ENCODE measurements at places on chromosomes 2 and 18. TPM values are rescaled to one million over a fixed set of nuclear protein-coding genes. Genes with fewer than 3 reads are reported as not detected.

The COPS9 gene
- 63.6 TPM for total RNA-seq

The CNNM3 gene
- 22.3 TPM for total RNA-seq

The FAP gene
- total RNA-seq: 16.7 TPM

The MRO gene
- 10.8 TPM for total RNA-seq

GRCh38 chr18:9092665-9093064 lies 9.8 kb upstream of the NDUFV2 start:
- no peaks in the 10 kb centered on the region for H3K36me3 ChIP-seq
- no peaks in the 10 kb centered on the region for H3K27me3 ChIP-seq
- H3K4me3 ChIP-seq: no peak overlapping the region
- no peak for DNase-seq
- H3K4me1 ChIP-seq: no peaks in the 10 kb centered on the region
- no peak overlapping the region for H3K27ac ChIP-seq

DNA sequence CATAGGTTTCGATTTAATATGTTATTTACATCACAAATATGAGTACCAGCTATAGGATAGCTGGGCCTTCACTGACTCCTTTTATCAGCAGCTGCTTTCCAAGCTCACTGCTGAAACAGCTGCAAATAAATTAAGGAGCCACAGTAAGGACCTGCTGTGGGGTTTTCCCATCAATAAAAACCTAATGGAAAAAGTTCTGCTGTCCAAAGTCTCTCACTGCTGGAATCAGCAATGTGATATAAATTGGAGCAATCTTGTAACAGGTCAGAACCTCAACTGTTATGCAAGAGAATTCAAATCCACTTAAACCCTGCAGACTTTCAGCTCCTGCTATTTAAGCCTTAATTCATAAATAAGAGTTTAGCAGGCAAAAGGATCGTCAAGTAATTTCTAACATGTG lies 61.3 kb downstream of the NEB start:
- no peak overlapping the region for H3K27ac ChIP-seq
- H3K27me3 ChIP-seq: no peaks in the 10 kb centered on the region
- no peak overlapping the region for H3K4me3 ChIP-seq
- H3K36me3 ChIP-seq: no peaks in the 10 kb centered on the region

DNA sequence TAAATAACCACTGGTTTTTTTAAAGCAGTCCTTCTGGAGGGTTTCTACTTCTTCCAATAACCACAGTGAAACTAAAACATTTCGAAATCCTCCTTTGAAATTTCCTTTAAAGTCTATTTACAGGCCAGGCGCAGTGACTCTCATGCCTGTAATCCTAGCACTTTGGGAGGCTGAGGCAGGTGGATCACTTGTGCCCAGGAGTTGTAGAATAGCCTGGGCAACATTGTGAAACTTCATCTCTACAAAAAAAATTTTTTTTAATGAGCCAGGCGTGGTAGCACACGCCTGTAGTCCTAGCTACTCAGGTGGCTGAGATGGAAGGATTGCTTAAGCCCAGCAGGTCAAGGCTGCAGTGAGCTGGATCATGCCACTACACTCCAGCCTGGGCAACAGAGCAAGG lies 15.2 kb downstream of the KIDINS220 start:
- H3K27me3 ChIP-seq: no peaks in the 10 kb centered on the region
- no peak for DNase-seq
- no peak overlapping the region for H3K27ac ChIP-seq
- peaks cover 4% of the 10 kb centered on the region for H3K36me3 ChIP-seq
- H3K4me1 ChIP-seq: no peaks in the 10 kb centered on the region

DNA sequence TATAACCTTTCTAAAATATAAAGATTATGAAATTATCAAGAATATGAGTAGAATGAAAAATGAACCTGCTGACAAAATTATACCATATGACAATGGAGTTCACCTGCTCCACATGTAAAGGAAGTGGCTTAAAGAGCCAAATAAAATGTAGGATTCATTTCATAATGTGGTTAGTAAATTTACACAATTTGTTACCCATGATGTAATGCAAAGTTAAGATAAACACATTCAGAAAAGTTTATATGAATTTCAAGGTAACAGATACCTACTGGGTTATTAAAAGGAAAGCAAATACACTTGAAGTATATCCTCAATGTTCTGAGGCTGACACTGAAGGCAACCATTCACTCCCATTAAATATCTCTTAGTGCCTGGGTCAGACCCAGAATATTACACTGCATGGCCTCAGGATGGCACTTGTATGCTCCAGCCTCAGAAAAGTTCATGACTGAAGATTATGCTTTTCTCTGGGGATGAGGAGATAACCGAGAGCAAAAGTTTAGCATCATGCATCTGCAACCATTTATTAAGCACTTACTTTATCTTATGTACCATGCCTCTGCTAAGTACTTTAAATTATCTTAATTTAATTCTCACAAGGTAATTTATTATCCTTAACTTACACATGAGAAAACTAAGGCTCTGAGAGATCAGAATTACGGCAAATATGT lies 6.2 kb downstream of the STRN start:
- no peak for DNase-seq
- no peak overlapping the region for H3K4me3 ChIP-seq
- no peaks in the 10 kb centered on the region for H3K36me3 ChIP-seq
- H3K4me1 ChIP-seq: peaks cover 7% of the 10 kb centered on the region

GRCh38 chr2:25285265-25286024 lies 56.3 kb downstream of the DNMT3A start:
- H3K27me3 ChIP-seq: no peaks in the 10 kb centered on the region
- no peak overlapping the region for H3K27ac ChIP-seq
- H3K36me3 ChIP-seq: no peaks in the 10 kb centered on the region
- H3K4me1 ChIP-seq: peaks cover 30% of the 10 kb centered on the region
